ENCODE measurements at places on chromosomes 3 and 15.

GRCh38 chr3:136937851-136938250, 19.9 kb upstream of the IL20RB start:
- DNase-seq, result no peak

- DNase-seq, result no peak
Observed at GRCh38 chr3:9912294-9912935, 4.5 kb upstream of the IL17RC start.

GRCh38 chr3:140258222-140258724, 323.3 kb downstream of the CLSTN2 start:
- no peak for DNase-seq

DNA sequence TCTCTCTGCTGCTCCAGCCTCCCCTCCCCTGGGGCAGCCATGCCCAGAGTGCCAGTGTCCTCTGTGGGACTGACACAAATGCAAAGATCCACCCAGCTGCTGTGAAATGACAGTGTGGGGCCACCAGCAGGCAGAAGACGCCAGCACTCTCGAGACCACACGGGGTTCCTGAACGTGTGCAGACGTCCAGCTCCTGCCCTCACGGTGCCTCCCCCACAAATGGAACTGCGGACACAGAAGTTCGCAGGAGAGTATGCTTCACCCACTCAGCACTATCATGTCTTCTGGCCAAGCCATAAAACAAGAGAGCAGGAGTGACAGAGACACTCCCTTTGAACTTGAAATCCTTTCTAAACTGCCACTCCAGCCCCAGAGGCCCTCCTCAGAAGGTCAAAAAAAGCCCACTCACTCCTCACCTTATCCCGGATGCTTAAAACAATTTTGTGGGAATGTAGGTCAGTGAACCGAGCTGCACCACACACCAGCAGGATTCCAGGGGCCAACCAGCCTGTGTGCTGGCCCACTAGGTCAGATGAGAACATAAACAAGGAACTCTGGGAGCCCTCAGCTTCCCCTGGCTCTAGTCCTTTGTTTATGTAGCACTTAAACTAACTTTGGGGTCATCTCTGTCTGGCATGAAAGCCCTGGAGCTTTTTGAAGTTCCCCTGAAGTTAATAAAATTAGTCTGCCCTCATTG, 112.6 kb downstream of the DNAJB8 start:
- no peak for DNase-seq

DNA sequence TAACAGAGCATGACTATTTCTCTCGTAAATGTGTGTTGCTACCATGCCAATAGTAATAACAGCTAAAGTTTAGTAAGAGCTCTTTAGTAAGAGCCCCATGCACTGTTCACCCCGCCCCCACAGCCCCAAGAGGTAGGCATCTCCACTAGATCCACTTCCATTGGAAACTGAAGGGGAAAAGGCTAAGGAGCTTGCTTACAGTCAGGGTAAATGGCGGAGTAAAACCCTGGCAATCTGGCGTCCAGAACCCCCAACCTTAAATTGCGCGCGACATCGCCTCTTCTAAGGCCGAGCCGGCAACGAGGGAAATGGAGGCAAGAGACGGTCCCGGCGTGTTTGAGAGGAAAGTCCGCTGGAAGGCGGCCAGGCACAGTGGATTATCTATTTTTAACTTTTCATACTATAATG, 654 bp upstream of the C3orf38 start:
- DNase-seq, result peak; percentile 54

GRCh38 chr3:123686251-123686650, 101.4 kb upstream of the HACD2 start:
- DNase-seq, result no peak

- DNase-seq, result no peak
Observed at GRCh38 chr15:76938752-76939151, 7.2 kb downstream of the RCN2 start.

DNA sequence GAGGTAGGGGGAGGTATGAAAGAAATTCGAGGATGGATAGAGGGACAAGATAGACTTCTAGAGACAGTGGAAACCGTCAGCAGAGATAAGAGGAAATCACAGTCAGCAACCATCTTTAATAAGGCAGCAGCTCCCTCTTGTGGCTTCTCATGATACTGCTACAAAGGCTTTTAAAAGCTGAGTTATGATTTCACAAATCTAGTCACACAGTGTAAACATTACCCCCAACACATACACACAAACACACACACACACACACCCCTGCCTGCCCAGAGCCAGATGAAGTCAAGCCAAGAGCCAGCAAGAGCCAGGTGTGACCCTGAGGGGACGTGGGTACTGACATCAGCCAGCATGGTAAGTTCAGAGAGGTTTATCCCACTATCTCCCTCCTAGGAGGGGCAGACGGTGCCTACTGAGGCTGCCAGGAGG, 18.9 kb upstream of the TGM5 start:
- DNase-seq, result peak; percentile 36

- no peak for DNase-seq
Observed at GRCh38 chr15:50246631-50247030, 18.9 kb downstream of the HDC start.

GRCh38 chr3:195094191-195094921, 176.6 kb downstream of the XXYLT1 start:
- no peak for DNase-seq

DNA sequence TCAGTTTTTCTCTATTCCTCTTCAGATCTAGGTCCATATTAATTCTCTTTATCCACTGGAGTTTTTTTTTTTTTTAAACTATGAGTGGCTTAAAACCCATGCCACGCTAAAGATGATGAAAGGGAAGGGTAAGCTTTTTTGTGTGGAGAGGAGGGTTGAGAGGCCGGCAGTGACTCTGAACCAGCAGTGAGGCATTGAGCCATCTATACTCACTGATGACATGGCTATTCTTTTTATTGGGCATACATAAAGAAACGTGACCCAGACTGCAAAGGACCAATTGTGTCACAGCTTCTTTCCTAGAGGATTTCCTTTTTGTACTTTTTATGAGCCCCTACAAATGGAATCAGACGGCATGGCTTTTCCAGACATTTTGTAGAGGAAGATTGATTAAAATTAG, 662.2 kb downstream of the AGBL1 start:
- DNase-seq, result no peak

DNA sequence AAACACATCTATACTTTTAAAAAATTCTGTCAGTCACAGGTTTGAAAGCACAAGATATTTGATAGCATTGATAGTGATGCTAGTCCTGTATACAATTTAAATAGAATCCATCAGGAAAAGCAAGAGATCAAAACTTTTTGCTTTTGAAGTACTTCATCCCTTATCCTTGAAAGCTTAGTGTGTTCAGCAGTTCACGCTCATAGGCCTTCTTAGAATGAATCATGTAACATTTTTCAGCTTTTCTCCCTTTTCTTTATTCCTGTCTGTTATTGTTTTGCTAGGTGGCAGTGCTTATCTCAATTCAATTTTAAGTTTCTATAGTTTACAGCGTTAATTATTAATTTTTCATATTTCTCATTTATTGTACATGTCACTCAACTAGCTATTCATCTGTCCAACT, 69.1 kb downstream of the FGF7 start:
- DNase-seq, result no peak

- DNase-seq, result no peak
Observed at GRCh38 chr3:63450023-63450422, 171.9 kb downstream of the SYNPR start.

GRCh38 chr3:13414040-13414729, 5.9 kb downstream of the NUP210 start:
- DNase-seq, result no peak

GRCh38 chr3:66609660-66610561, 109.1 kb upstream of the LRIG1 start:
- DNase-seq, result peak; percentile 87

DNA sequence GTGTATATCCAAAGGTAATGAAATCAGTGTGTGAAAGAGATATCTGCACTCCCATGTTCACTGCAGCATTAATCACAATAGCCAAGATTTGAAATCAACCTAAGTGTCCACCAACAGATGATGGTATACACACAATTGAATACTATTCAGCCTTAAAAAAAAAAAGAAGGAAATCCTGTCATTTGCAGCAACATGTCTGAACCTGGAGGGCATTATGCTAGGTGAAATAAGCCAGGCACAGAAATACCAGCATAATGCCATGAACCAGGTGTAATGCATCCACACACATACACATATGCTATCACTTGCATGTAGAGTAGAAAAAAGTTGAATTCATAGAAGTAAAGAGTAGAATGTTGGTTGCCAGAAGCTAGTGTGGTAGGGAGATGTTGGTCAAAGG, 18.4 kb upstream of the NR1I2 start:
- DNase-seq, result no peak

- no peak for DNase-seq
Observed at GRCh38 chr3:153980252-153980590, 141.0 kb upstream of the ARHGEF26 start.

DNA sequence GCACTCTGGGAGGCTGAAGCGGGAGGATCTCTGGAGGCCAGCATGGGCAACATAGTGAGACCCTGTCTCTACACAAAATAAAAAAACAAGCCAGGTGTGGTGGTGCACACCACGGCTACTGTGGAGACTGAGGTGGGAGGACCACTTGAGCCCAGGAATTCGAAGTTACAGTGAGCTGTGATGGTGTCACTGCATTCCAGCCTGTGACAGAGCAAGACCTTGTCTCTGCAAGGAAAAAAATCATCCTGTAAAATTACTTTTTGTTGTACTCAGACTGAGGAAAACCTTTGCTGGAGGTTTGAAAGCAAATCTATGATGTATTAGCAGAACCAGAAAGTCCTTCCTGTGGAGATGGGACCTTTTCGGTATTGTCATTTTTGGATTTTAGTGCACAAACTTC, 63.3 kb downstream of the ATP1B3 start:
- peak; percentile 17 for DNase-seq

GRCh38 chr3:15933439-15934139, 135.8 kb upstream of the ANKRD28 start:
- DNase-seq, result no peak

GRCh38 chr3:55796533-55796932, 309.4 kb upstream of the WNT5A start:
- DNase-seq, result no peak

DNA sequence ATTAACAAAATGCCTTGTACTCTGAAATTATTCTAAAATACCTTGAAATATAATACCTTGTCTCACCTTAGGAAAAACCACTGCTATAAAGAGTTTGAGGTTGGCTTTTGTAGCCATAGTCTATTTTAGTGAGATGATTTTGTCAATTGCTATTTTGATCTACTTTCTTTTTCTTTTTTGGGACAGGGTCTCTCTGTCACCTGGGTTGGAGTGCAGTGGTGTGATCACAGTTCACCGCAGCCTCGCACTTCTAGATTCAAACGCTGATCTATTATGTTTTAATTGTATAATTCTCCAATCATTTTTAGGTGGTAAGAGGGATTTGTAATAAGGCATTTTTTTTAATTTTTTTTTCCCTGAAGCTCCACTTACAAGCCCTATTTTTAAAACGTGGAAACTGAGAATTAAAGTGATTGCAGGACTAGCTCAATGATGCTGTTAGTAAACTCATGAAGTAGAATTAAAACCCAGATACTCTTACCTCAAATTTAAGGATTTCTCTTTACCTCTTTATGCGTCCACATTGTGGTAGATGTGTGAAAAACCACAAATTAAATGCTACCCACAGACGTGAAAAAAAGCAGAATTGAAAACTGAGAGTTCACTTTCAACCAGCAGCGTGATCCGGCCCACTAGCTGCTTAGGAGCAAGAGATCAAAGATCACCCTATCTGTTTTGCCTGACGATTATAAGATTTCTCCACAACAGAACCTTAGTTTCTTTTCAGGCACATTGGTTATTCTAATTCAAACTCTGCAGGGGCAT, 384.2 kb downstream of the CGGBP1 start:
- DNase-seq, result no peak

- DNase-seq, result no peak
Observed at GRCh38 chr3:24385012-24385615, 109.5 kb downstream of the THRB start.

GRCh38 chr3:123411340-123412040, 37.4 kb downstream of the ADCY5 start:
- DNase-seq, result no peak

GRCh38 chr3:127409421-127410136, 121.7 kb upstream of the PRR20G start:
- no peak for DNase-seq

GRCh38 chr15:73575636-73576247, 57.4 kb downstream of the NPTN start:
- no peak for DNase-seq

DNA sequence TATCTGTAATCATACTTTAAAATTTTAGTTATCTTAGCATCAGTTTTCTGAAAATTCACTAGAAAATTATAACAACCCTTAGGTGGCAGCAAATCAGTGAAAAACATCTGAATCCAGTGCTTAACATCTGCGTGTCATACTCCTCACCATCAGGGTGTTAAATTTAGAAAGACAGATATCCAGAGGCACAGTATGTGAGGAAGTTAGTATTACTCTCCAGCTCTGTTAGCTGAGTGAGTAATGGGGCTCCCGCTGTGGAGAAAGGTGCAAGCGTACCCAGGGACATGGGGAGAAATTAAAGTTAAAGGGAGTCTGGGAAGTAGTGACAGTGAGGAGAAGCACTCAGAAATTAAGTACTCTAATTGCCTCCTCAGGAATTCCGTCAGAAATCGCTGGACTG, 50.9 kb downstream of the CEP63 start:
- no peak for DNase-seq

- DNase-seq, result no peak
Observed at GRCh38 chr3:80099559-80100066, 331.8 kb upstream of the ROBO1 start.

DNA sequence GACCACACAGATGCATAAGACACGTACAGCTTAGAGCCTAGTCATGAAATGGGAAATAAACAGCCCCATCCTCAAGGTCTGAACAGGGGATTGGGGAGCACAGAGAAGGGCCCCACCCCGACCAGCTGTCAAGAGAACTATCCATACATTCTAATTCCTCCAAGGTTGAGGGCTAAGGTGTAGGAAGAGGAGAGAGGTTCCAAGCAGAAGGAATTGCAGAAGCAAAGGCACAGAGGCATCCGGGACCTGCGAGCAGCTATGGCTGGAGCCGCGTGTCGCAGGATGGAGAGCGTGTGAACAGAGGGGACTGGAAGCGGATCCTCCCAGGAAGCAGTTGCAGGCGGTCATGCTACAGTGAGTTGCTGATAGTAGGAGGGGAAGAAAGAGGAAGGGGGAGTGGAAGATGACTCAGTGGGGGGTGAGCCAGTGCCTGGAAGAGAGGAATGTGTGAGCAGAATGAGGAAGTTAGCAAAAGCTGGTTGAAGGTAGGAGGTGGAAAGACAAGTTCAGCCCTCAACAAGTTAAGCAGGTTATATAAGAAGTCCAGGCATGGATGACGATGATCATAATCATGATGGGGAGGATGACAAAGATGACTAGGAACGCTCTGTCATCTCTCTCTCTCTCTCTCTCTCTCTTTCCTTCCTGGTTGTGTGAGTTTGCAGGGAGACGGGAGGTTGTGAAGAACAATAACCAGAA, 89.7 kb downstream of the LIPC start:
- no peak for DNase-seq

- DNase-seq, result no peak
Observed at GRCh38 chr3:70471464-70472342, 159.3 kb upstream of the MDFIC2 start.

DNA sequence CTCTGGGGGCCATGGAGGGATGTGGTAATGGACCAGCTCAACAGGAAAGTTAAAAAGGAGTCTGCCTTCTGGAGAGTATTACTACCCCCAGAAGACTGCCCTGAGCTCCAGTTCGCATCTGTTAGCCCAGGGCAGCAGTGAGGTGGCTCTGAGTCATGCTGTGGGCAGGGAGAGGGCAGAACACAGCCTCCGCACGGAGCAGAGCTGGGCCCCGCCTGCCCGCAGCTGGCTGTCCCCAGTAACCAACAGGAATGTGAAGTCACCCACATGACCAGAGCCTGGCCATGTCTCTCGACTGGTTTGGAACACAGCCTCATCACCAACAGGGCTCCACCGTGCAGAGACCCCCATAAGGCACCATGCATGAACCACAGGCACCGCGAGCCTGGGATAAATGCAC, 62.1 kb downstream of the CYFIP1 start:
- DNase-seq, result peak; percentile 29
